ENCODE measurements at places on chromosomes 13 and 19. TPM values are rescaled to one million over a fixed set of nuclear protein-coding genes. Genes with fewer than 3 reads are reported as not detected.

The LIG1 gene
- total RNA-seq: 180 TPM

The MEDAG gene
- not detected for total RNA-seq

The KLF1 gene
- 0.54 TPM for total RNA-seq

The REEP6 gene
- 1.4 TPM for total RNA-seq

The SSC5D gene
- 0.53 TPM for total RNA-seq

The B3GNT3 gene
- total RNA-seq: 0.30 TPM

The TTYH1 gene
- not detected for total RNA-seq

The SIGLEC9 gene
- total RNA-seq: 1.1 TPM

The ZNF28 gene
- total RNA-seq: 14.5 TPM

The MEIS3 gene
- total RNA-seq: not detected

The OR10H1 gene
- not detected for total RNA-seq

The FREM2 gene
- total RNA-seq: not detected

The IL12RB1 gene
- total RNA-seq: 14.6 TPM

The OR7D2 gene
- total RNA-seq: 0.08 TPM

The CYP2B6 gene
- not detected for total RNA-seq

The SYNGR4 gene
- total RNA-seq: 0.41 TPM

The TSSK6 gene
- total RNA-seq: 3.8 TPM

The FPR3 gene
- not detected for total RNA-seq

The KCNN1 gene
- total RNA-seq: 0.36 TPM

The ZNF208 gene
- 2.1 TPM for total RNA-seq

The CD33 gene
- 2.9 TPM for total RNA-seq

The PLIN5 gene
- not detected for total RNA-seq

The CHST8 gene
- not detected for total RNA-seq

The MIDN gene
- total RNA-seq: 113 TPM

The SERTM1 gene
- not detected for total RNA-seq

The ATP8B3 gene
- 28.7 TPM for total RNA-seq

The VAV1 gene
- 121 TPM for total RNA-seq

The ZNF471 gene
- 1.1 TPM for total RNA-seq

The PPP1R13L gene
- total RNA-seq: 10.9 TPM

The PRDX2 gene
- total RNA-seq: 357 TPM

The CRX gene
- not detected for total RNA-seq
